ENCODE measurements at places on chromosomes 5 and 9. TPM values are rescaled to one million over a fixed set of nuclear protein-coding genes. Genes with fewer than 3 reads are reported as not detected.

Gene SH3TC2
- total RNA-seq: 0.65 TPM

Gene GRXCR2
- not detected for total RNA-seq

Gene TRPM3
- 0.63 TPM for total RNA-seq

Gene FLT4
- 0.38 TPM for total RNA-seq

Gene SLC1A1
- 10.6 TPM for total RNA-seq

Gene BARHL1
- not detected for total RNA-seq

Gene PCAT7
- total RNA-seq: 0.13 TPM

Gene CARD6
- total RNA-seq: 0.38 TPM

Gene HAVCR2
- total RNA-seq: 6.8 TPM

Gene KIAA1191
- total RNA-seq: 117 TPM

Gene COL23A1
- not detected for total RNA-seq

Gene CCNI2
- 1.1 TPM for total RNA-seq

Gene RC3H2
- total RNA-seq: 29.3 TPM

Gene SARDH
- total RNA-seq: 0.49 TPM

Gene C9
- total RNA-seq: not detected

Gene TERT
- not detected for total RNA-seq

Gene PCDHGC4
- total RNA-seq: 0.81 TPM

Gene SWI5
- total RNA-seq: 66.6 TPM

Gene ENG
- total RNA-seq: 29.0 TPM

Gene WWC1
- 27.7 TPM for total RNA-seq

Gene THBS4
- 0.33 TPM for total RNA-seq

Gene CFAP90
- total RNA-seq: 2.2 TPM

Measured in mesangial cell (primary cell).